Stimulated activated CD4-positive, alpha-beta T cell treated with anti-CD3 and anti-CD28 coated beads, Interleukin-1b, Interleukin-23, amount 100 ng/mL, for 1 hour (primary cell): ENCODE measurements at places on chromosomes 2 and 18.
A peak's percentile ranks its signal among the peaks of the same experiment; 100 is the strongest.

DNA sequence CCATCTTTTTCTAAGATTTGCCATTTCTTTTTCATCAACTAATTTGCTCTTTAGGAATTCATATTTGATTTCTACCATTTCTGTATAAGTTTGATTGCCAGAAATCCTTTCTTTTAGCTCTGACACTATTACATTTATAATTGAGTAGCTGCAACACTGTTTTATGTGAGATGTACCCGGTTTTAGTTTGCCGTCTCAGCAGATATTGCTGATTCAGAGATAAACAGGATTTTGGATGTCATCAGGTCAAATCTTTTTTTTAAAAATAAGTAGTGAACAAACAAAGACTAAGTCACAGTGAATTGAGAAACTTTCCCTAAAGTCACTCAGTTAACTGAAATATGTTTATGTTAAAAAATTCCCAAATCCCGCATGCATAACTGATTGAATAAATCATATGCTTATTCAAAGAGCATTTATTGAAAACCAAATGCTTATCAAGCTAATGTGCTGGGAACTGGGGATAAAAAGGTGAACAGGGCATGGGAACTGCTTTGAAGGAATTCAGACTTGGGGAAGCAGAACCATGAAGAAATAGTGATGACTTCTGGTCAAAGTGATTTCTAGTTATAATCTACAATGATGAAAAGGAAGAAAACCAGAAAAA, 19.5 kb upstream of the CCDC102B start:
- no peak for DNase-seq

GRCh38 chr2:105090091-105090490, 52.2 kb downstream of the MRPS9 start:
- no peak for DNase-seq

- DNase-seq = no peak
These were observed 18.2 kb downstream of the NFATC1 start for GRCh38 chr18:79413901-79414300.

DNA sequence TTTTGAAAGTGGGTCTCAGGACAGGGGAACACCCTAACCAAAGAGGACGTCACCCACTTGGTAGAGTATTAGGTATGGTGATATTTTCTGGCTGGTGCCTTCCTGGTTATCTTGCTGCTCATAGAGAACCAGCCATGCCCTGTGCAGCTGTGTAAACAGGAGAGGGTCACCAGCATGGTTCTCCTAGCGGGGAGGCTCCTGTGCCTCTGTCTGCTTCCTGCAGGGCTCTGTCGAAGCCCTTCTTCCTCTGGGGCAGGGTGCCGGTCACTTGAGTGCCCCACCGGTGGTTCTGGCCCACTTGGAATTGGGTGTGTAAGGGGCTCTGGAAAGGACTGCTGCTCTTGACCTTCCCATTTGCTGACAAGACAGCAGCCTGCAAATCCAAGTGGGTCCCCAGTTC, 131.6 kb upstream of the MSH6 start:
- DNase-seq = no peak

DNA sequence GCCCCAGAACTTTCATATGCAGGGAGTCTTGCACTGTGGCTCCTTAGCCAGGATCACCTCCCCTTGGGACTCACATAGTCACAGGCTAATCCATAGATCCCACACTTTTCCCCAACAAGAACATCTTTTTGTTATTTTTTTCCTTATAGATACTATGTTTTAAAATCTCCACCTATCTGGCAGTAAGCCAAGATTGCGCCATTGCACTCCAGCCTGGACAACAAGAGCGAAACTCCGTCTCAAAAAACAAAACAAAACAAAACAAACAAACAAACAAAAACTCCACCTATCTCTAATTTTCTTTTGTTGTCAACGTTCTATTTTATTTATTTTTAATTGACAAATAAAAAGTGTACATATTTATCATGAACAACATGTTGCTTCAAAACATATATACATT, 141.7 kb downstream of the PDE11A start:
- DNase-seq = no peak

DNA sequence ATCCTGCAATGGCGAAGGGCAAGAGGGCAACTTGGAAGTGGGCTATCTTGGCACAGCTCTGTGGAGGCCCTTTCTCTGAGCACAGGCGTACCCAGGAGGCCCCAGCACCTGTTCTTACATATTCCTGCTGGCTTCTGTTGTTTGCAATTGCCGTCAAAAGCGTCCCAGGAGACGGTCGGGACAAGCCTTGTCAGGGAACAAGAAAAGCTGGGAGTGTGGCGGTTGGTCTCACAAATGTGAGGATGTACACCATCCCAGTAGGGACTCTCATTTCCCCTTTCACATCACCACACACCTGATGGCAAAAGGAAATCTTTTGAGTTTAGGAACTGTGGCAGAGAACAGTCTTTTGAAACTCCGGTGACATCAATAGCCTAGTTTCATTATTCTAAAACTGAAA, 94.7 kb upstream of the EFEMP1 start:
- DNase-seq = no peak

- DNase-seq = no peak
These were observed 193.1 kb downstream of the L3MBTL4 start for GRCh38 chr18:6221602-6222014.

DNA sequence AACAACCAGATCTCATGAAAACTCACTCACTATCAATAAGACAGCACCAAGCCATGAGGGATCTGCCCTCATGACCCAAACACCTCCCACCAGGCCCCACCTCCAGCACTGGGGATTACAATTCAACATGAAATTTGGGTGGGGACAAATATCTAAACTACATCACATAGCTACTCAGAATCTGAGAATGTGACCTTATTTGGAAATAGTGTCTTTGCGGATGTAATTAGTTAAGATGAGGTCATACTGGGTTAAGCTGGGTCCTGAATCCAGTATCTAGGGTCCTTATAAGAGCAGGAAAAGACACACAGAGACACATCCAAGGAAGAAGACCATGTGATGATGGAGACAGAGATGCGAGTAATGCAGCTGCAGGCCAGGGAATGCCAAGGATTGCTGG, 27.5 kb upstream of the REEP1 start:
- DNase-seq = no peak

- DNase-seq = no peak
These were observed 4.4 kb upstream of the ATG16L1 start for GRCh38 chr2:233247116-233247515.

- no peak for DNase-seq
These were observed 239.8 kb downstream of the FHOD3 start for GRCh38 chr18:36537289-36537688.

DNA sequence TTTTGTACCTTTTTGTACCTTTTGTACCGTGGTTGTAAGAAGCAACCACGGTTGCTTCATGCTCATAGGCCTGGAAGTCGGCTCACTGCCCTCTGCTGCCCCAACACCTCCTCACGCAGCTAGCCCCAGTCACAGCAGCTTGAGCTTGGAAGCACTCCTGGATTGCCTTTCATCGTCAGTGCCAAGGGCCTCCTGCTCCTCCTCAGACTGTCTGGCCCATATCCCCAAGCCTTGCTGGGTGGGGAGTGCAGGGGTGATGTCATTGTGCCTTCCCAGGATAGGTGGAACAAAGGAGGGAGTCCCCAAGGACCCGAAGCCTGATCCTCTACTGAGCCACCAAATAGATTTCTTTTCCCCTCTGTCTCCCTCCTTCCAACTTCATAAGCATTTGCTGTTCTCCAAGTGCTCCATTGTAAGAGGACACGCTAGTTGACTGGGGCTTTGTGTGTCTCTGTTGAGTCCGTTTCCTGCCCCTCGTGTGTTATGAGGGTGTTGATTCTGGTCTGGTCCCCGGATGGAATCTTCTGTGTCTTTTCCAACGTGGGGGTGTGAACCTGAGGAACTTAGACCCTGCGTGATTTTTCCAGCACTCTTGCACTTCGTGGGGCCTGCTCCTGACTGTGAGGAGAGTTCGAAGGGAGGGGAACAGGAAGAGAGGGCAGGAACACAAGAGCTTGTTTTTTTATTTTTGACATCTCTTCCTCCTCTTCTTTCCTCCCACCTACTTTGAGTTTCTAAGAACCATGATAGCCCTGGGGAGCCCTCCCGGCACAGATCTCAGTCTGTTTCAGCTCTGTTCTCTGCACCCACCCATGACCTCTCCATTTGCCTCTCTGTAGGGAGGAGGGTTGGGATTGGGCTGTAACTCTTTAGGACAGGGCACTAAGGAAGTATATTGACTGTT, 127.2 kb upstream of the EML6 start:
- DNase-seq = no peak

- DNase-seq = no peak
These were observed 84.3 kb downstream of the RIT2 start for GRCh38 chr18:43031169-43031568.

GRCh38 chr2:44944102-44944951, 2.8 kb downstream of the SIX3 start:
- no peak for DNase-seq

- DNase-seq = peak; percentile 3
These were observed 42.1 kb upstream of the GALR1 start for GRCh38 chr18:77207540-77207939.

DNA sequence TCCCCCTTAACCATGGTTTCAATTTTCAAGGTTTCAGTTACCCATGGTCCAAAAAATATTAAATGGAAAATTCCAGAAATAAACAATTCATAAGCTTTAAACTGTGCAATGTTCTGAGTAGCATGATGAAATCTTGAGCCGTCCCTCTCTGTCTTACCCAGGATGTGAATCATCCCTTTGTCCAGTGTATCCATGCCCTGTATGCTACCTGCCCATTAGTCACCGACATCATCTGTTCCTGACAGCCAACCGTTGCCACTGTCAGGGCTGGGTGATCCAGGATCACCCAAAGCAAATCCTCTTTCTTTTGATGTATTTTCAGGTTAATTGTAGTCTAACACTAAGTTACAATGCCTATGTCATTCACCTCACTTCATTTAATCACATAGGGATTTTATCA, 15.7 kb upstream of the OLA1 start:
- DNase-seq = no peak

DNA sequence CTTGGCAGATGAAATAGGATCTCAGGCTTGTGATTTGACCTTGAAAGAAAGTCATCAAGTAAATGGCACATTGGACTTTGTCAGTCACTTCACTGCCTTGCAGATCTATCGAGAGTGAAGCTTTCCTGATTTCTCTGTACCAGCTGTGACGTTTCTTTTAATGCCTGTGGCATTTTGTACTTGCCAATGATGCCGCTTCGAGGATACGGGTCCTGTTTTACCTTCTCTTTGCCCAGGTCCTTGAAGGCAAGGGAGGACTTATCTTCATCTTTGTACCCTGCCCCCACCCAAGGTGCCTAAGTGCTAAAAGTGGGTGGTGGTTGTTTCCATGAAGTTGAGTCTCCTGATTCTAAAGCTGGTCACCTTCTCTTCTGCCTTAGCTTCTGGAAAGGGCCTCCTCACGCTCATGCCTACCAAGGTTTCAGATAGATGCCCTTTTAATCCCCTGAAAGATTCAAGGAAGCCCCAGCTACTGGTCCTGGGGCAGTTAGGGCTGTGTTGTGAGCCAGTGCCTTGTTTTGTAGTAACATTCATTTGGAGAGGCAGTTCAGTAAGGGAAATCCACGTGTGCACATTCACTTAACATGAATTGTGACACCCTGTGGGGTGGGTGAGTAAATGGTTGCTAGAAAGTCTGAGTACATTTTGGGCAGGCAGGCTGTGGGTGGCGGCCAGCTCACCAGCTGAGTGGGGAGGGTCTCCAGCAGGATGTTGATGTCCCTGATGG, 6.1 kb downstream of the LBH start:
- DNase-seq = no peak

DNA sequence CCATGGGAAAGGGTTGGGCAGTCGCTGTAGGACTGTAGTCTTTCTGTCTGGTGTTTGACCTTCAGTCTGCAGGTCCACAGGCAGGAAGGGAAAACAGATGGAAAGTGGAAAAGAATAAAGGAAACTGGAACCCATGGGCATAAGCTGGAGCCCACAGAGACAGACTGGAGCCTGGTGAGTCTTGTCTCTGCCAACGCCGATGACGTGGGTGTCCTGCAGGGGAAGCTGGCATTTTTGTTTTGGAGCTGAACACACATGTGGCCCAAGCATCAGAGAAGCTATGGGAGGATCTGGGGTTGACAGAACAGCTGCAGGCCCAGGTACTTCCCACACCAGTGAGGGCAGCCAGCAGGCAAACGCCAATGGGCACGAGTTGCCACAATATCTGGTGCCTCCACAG, 28.2 kb upstream of the SOCS6 start:
- no peak for DNase-seq

DNA sequence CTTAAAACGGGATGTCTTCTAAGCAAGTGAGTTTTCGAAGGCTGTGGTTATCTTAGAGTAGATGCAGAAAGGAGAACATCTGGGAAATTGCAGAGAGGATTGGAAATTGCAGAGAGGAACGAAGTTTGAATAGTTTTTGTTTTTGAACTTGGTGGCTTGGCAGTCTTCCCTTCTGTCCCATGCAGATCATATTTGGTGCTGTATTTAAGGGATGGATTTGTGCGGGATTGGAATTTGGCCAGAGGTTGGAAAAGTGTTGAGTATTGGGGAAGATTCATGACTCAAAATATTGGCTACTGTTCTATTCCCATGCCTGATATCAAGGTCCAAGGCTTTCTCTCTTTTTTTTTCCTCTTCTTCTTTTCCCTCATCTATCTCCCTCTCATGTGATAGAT, 18.2 kb downstream of the PTPRM start:
- DNase-seq = no peak

DNA sequence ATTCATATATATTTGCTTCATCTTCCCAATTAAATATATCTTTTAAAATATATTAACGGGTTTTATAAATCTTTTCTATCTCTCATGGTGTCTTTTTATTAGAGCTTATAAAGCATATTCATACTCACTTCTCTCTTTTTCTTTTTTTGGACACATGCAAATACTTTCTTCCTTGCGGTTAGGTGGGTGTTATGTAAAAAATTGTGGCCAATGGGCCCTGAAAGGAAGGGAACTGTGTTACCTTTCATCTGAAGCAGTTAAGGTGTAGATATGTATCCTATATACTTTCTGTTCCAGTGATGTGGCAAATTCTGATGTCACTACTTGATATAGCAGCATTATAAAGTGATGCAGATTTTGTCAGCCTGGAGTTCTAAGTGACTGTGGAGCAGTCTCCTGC, 714.5 kb downstream of the PLCL1 start:
- no peak for DNase-seq

DNA sequence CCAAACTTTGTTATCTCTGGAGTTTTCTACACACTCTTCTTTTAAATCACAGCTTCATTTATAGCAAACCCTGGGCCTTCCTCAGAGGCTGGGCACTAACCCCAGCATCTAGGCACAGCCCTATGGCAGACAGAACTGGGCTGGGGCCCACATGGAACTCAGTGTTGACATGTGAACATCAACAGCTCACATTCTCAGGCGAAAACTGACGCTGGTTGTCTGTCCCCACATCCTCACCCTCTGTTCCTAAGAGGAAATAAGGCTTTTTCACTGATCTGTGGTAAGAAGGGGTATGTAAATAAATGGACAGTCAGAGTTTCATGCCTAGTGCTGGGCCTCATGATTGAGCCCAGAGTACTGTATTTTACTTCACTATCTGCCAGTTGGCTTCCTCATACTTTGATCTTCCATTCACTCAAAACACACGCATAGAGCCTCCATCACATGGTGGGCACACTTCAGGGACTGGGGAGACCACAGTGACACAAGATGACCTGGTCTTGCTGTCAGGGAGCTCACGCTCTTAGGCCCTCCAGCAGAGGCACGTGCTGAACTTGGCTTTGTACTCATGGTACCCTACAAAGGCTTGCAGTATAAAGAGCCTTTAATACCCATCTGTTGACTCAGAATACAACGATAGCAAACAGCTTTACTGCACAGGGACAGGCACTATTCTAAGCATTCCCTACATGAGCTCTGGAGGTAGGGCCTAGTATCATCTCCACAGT, 43.0 kb downstream of the EFEMP1 start:
- DNase-seq = no peak

- no peak for DNase-seq
These were observed 27.3 kb upstream of the EVA1A start for GRCh38 chr2:75587954-75588587.
